AG10803 (cell line): ENCODE measurements at places on chromosomes 5 and 9.

- DNase-seq = no peak
Measured at GRCh38 chr9:89603767-89604665, 796 bp upstream of the GADD45G start.

GRCh38 chr5:98604721-98605425 is 168.6 kb upstream of the RGMB start:
- no peak for DNase-seq

- no peak for DNase-seq
Measured at GRCh38 chr5:77990020-77990419, 213.9 kb upstream of the TBCA start.

GRCh38 chr5:158979290-158979689 is 120.4 kb downstream of the EBF1 start:
- no peak for DNase-seq

DNA sequence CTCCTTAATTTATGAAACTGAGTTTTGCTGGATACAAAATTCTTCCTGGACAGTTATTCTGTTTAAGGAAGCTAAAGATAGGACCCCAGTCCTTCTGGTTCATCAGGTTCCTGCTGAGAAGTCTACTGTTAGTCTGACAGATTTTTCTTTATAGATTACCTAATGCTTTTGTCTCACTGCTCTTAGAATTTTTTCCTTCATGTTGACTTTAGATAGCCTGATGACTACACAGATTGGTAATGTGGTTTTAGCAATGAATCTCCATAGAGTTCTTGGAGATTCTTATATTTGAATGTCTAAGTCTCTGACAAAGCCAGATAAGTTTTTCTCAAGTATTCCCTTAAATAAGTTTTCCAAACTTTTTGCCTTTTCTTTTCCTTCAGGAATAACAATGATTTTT is 419.7 kb downstream of the CDH10 start:
- DNase-seq = peak; percentile 2

DNA sequence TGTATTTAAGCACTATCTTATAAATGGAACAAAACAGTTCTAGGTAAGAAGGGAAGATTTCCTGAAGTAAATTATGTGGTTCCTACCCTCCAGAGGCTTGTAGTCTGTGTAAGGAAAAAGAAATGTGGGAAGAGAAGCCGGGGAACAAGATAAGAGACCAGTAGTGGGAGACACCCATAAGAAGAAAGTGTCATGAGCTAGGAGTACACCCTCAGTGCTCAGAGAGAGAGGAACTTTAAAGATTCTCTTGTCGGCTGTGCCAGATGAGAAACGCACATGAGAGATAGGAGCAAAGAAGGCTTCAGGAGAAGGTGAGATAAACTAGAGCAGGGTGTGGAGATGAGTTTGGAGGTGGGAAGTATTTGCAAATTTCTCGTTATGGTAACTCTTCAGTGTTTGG is 18.1 kb downstream of the SLC36A1 start:
- DNase-seq = no peak

GRCh38 chr9:134605351-134605965 is 36.1 kb upstream of the COL5A1 start:
- no peak for DNase-seq

DNA sequence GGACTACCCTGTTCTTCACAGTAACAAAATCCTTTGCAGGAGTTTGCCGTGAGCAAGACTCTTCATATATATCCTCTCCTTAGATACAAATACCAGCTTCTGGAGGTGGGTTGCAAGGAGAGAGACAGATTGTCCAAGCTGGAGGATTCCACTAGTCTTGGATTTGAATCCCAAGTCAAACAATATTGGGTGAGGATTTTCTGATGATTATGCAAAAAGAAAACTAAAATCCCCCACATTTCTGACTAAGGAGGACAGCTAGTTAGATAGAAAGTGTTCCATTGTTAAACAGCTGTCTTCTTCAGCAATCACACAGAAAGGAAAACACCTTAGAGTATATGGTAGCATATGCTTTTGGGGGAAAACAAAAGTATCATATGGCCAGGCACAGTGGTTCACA is 54.2 kb downstream of the KLF4 start:
- DNase-seq = no peak

DNA sequence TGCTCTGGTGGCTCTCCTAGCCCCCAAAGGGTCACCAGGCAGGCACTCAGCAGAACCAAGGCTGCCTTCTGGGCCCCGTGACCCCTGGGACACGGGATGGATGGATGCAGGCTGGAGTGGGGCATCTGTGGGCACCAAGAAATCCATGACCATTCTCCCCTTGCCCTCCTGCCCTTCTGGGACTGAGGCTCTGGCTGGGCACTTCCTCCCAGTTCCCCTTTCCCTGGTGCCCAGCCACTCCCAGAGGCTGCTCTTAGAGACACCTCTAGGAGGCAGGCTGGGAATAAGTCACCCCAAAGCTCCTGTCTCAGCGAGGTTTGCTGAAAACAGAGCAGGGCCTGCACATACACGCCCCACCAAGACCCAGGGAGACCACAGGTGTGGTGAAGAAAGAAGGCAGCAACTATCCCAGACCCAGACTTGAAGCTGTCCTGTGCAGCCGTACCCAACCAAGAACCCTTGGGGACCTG is 943 bp downstream of the STING1 start:
- DNase-seq = peak; percentile 55

DNA sequence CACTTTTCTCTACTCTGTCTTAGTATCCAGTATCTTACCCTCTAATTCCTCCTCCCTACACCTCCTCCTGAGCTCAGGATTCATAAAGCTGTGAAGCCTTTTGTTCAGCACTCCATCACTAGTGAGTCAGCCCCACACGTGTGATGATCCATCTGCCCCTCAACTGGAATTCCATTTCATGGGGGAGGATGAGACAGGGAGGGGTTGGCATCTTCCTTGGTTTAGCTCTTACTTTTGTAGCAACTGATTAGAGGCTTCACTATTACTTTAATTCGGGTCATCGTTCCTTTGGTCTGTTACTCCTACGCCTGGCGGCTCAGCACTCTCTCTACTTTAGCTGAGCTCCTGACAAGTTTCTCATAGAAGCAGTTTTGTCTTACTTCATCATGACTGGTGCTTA is 11.8 kb downstream of the BTNL8 start:
- DNase-seq = no peak

DNA sequence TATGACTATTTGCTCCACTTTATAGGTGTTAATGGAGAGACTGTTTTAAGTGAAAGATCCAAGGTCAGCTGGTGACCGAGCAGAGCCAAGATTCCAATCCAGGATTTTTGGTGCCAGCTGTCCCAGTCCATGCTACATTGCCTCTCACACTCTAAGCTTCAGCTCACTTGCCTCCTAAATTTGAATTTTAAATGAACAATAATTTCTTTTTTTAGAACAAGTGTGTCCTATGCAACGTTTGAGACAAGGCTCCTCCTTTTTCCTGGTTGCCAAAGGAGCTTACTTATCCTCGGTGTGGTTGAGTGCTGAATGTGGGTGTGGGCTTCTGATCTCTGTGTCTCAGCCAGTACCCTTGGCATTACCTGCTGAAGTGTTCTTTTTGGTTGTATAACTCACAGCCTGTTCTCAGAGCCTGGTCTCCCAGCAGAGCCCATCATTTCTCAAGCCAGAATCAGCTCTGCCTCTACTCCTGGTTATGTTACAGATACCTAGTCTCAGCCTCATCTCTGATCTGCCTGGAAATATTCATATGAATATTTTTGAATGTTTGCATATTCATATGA is 4.0 kb upstream of the PRRC1 start:
- no peak for DNase-seq

- DNase-seq = peak; percentile 32
Measured at GRCh38 chr5:159515909-159516415, 185.7 kb upstream of the IL12B start.

DNA sequence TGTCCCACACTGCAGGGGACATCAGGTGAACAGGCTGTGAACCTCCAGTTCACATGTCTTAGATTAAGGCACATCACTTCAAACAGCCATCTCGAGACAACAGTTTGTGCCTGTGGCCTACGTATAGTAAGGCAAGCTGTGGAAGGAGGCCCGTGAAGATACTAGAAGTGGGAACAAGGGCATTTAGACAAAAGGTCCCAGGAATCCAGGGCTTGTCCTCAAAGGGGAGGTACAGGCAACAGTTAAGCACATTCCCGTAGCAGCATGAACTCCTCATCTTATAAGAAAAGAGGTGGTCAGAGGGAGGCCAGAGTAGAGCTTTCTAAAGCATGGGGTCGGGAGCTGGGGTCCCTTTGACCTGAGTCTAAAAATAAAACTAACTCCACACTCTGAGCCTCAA is 122.5 kb upstream of the TRPM3 start:
- DNase-seq = no peak

GRCh38 chr5:41985945-41986695 is 61.0 kb downstream of the FBXO4 start:
- no peak for DNase-seq

GRCh38 chr9:125889476-125890419 is 142.6 kb downstream of the PBX3 start:
- peak; percentile 80 for DNase-seq

GRCh38 chr5:52469835-52470234 is 317.9 kb upstream of the ITGA1 start:
- no peak for DNase-seq

GRCh38 chr5:78927657-78928282 is 57.3 kb downstream of the ARSB start:
- DNase-seq = no peak
